AG20443 (cell line): ENCODE measurements at places on chromosomes 5 and 9.

DNA sequence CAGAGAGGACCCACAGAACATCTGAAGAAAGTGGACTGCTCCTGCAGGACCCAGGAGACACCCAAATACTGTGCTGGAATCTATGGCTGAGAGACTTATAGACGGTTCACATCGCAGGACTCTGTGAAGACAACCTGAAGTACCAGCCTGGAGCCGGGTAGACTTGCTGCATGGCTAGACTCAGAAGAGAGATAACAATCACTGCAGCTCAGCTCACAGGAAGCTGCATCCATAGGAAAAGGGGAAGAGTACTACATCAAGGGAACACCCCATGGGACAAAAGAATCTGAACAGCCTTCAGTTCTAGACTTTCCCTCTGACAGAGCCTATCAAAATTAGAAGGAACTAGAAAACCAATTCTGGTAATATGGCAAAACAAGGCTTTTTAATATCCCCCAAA, 26.5 kb upstream of the TRIM36 start:
- no peak for DNase-seq

DNA sequence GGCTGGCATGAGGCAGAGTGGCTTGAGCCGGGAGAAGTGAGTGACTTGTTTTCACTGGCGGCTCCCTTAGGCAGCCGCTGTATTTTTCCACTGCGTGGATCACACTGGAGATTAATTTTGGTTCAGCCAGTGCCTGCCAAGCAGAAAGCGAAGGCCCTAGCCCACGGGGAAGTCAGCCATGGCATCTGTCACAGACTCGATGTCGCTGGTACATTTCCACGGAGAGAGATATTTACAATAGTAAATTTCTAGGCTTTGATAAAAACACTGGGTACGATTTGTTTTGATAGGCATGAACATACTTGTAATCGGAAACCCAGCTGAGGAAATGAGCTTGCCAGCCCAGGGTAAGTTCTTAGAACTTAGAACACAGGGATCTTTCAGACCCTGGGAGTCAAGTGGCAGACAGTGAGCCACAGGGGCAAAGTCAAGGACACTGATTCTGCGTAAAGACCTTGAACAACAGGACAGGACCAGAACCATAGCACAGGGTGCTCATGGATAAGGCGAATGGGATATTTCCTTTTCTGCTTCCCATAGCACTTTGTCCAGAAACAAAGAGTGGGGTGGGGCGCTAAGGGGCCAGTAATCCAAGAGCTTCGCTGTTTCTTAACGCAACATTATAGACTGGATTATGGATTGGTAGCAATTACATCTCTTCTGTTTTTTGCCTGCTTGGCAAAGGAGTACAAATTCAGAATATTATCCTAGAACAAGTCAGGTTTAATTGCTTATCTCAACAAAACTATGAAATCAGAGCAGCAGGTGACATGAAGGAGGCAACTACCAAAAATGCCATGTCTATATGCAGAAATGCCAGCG, 4.5 kb downstream of the DUSP1 start:
- no peak for DNase-seq

GRCh38 chr9:81499594-81499993, 189.8 kb downstream of the TLE1 start:
- DNase-seq: no peak

DNA sequence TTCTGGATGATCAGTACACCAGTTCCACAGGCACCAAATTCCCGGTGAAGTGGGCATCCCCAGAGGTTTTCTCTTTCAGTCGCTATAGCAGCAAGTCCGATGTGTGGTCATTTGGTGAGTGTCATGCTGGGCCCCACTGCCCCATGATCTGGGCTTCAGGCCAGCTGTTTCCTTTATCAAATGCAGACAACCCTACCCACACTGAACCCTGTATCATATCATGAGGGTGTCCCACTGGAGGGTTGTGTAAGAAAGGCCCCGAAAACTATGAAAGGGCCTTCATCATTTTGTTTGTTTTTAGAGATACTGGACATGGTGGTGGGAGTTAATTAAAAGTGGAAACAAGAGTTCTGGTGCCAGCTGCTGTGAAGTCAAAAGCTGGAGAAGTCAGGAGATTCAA, 20.0 kb upstream of the CYFIP2 start:
- DNase-seq: no peak

GRCh38 chr5:64397552-64397951, 108.3 kb upstream of the RGS7BP start:
- DNase-seq: no peak
